ENCODE measurements at places on chromosomes 4 and X.

DNA sequence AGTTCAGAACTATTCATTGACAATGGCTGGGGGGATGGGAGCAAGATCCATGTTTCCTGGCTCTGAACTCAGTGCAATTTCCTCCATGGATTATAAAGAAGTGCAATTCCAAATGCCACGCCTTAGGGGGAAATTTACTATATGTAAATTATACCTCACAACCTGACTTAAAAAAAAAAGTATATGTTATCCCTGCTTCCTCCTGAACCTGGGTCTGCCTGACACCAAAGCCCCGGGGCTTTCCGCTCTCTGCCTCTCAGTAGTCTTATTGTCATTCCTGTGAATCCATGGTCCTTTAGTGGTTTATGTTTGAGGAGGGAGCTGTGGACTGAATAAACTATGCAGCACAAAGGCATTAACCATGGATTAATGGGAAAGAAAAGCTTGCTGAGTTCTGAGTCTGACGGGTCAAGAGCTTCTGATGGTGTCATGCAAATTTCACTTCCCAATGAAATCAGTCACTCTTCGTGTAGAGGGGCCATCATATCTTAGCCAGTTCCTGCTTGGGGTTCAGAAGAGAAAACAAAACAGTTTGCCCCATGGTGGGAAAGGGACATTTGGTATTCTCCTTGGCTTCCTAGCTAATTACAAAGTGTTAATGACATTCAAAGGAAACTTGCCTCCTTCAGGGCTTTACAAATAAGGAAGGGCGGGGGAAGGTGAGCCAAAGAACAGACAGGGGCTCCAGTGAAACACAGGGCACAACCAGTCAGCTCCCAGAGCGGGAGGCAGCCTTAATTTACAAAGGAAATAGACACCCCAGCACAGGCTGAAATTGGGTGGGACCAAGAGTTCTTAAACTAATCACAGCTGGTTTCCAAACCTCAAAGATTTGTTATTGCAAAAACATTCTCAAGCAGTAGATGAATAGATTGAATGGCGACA lies 14.3 kb downstream of the FAM9C start:
- DNase-seq, result peak; percentile 27

DNA sequence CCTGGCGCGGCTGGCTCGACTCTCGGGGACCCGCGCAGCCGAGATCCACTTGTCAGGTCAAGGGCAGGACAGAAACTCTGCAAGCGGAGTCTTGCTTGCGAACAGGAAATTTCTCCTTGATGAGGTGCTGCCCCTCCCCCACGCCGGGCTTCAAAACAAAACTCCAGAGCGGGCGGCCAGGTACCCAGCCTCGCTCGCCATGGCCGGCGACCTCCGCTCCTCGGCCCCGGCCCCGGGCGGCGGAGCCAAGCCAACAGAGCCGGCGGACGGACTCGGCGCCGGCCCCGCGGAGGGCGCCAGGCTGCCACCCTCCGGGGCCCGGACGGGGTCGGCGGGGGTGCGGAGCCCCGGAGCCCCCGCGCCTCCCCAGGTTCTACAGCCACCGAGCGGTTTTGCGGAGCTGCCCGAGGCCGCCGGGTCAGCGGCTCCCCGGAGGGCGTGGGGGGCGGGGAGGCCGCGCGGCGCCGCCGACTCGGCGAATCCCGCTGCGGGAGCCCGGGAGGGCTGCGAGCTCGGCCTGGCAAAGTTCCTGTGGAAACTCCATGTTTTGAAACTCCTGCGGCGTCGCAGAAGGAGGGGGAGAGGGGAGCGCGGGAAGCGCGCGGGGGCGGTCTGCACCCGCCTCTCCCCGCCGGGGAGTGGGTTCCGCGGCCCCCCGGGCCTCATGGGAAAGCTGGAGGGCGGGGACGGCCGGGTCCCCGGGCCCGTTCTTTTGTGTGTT lies 11.7 kb upstream of the BCOR start:
- DNase-seq, result peak; percentile 59

- no peak for DNase-seq
Observed at GRCh38 chr4:8326206-8326605, 56.7 kb downstream of the HTRA3 start.

DNA sequence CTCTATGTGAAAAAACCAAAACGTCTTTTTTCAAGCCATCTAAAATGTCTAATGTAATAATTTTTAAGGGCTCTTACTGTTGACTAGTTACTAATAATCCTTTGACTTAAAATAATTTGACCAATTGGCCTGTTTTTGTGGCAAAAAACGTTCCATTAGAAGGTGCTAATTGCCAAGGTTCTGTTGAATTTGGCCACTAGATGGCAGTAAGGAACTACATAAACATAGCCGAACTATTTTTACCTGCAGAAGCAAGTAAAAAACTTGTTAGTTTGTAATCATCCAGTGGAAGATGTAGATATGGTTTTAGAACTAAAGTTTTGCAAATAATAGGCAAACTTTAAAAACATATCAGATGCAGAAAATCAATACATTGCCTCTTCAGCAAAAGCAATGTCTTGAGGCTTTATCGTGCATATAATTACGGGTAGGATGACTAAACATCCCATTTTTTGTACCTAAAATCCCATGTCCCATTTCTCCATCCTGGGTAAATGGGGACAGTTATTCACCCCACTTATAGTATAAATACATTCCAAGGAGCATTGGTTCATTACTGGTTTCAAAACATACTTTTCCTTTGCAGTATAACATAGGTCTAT lies 57.6 kb downstream of the PROM1 start:
- DNase-seq, result peak; percentile 74

- DNase-seq, result no peak
Observed at GRCh38 chr4:77187322-77187721, 30.3 kb downstream of the CCNG2 start.

DNA sequence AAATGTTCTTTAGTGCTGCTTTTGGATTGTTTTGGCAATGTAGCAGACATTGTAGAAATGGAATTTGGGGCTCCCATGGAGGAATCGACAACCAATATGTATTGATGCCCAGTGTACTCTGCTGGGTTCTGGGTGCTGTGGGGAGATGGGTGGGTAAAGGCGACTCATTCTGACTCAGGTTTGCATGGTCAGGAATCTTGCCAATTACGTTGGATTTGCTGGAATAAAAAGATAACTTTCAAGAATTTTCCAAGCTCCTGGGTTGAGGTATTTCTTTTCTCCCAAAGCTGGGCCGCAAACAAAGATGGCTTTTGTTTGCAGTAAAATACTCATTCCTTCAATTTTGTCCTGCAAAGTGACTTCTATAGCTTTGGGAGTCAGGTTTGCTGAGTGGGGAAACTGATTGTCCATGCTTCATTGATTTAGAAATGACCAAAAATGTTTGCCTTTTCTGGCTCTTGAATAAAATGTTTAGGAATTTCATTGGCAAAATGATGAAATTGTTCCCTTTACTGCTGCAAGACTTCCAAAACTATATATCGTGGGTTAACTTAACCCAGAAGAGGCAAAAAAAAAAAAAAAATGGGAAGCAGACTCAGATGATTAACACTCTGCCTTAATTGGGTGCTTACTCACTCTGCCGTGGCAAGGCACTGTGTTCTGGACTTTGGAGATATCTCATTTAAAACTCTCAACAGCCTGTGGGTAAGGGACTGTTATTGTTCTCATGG lies 57.0 kb downstream of the RTL9 start:
- peak; percentile 56 for DNase-seq
